ENCODE measurements at places on chromosomes 7 and 10.

DNA sequence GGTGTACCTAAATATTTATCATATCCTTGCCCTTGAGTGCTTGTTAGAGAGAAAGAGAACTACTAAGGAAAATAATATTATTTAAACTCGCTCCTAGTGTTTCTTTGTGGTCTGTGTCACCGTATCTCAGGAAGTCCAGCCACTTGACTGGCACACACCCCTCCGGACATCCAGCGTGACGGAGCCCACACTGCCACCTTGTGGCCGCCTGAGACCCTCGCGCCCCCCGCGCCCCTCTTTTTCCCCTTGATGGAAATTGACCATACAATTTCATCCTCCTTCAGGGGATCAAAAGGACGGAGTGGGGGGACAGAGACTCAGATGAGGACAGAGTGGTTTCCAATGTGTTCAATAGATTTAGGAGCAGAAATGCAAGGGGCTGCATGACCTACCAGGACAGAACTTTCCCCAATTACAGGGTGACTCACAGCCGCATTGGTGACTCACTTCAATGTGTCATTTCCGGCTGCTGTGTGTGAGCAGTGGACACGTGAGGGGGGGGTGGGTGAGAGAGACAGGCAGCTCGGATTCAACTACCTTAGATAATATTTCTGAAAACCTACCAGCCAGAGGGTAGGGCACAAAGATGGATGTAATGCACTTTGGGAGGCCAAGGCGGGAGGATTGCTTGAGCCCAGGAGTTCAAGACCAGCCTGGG is 11.4 kb downstream of the SERPINE1 start:
- DNase-seq = peak; percentile 82

GRCh38 chr10:90179696-90180407 is 478.5 kb downstream of the KIF20B start:
- no peak for DNase-seq

- DNase-seq = no peak
These were observed 150.2 kb upstream of the MEOX2 start for GRCh38 chr7:15836651-15837050.

DNA sequence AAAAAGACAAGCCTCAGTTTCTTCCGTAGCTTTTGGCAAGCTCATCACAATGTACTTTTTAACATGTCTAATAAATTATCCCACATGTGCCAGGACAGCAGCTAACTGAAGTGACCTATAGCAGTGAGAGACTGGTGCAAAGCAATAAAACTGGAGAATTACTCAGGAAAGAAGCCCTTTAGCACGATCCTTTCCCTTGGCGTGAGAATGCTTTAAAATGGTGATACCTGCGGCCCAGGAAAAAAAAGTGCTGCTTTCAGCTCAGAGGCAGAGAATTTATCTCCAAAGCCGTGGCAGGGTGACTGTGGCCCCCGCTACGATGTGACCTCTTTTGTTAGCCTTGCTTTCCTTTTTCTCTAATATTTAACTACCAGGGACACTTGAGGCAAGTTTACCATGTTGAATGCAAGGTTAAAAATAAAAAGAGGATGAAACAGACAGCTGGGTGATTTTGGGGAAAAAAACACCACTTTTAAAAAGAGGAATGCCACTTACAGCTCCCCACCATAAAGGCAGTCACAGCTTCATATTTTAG is 184.0 kb downstream of the FANK1 start:
- DNase-seq = no peak

- no peak for DNase-seq
These were observed 229.3 kb downstream of the IMMP2L start for GRCh38 chr7:111333010-111333409.

DNA sequence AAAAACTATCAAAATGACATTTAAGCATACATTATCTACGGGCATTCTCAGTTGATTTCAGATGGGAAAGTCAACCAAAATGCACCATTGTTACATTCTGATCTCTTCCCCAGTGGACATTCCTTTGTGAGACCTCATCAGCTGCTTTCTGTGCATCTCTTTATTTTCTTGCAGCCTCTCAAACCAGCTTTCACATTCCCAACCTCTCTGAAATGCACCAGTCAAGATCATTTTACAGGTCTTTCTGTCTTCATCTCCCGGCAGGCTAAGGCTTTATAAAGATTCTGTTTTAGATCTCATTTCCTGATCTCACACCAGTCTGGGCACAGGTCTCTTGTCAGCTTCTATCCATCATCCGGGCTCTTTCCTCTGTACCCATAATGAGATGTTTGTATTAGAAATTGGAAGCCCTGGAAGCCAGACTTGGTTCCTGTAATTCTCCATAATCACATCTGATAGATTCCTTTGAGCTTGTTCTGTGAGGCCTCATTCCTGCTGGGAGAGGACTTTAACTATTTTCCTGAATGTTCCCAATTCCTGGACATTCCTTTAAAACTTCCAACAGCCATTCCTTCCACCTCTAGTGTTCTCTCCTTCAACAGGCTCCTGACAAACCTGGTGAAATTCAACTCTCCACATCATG is 44.3 kb upstream of the ARL4A start:
- no peak for DNase-seq

DNA sequence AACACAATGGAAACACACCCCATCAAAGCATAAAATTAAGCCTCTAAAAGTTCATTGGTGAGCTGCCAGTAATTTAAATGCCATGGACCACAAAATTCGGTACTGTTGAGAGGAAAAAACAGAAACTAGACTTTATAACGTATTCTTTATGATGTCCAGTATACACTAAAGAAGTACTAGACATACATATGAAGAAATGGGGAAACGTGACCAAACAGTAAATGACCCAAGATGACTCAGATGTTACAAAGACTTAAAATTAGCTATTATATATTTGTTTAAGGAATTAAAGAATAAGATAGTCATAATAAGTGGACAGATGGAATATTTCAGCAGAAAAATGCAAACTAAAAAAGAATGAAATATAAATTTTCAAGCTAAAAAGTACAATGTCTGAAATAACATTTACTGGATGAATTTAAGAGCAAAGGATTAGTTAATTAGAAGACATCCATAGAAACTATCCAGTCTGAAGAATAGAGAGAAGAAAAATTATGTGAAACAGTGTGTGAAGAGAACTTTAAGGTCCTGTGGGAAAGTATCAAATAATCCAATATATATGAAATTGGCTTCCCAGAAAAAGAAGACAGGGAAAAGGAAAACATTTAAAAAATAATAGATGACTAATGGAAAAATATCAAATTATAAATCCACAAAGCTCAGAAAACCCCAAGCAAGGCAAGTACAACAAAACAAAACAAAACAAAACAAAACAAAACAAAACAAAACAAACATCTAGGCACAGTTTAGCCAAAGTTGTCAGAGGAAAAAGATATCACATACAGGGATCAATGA is 69.4 kb downstream of the SAMD9 start:
- DNase-seq = no peak

DNA sequence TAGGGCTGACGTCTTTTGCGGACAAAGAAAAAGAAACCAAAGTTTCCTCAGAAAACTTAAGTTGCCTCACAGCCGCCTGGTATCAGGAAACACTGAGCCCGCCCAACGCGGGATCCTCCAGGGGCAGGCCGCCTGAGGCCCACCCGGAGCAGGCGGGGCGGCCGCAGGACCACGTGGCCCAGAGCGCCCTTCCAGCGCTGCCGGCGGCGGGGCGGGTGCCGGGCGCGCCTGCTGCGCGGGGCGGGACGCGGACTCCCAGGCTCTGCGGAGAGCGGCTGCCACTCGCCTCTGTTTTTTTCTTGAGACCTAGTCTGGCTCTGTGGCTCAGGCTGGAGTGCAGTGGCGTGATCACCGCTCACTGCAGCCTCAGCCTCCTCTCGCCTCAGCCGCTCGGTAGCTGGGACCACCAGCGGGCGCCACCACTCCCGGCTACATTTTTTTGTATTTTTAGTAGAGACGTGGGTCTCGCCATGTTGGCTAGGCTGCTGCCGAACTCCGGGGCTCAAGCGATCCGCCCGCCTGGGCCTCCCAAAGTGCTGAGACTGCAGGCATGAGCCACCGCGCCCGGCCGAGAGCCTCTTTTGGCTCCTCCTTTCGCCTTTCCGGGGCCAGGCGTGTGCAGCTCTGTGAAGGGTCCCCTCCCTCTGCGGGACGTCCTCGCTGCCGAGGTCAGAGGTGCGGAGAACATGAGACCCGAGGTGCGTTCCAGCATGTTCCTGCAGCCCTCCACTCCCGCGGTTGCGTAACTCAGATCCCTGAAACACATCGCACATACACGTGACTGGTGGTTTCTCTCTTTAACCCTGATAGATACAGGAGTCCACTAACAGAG is 11.6 kb upstream of the HNRNPF start:
- DNase-seq = peak; percentile 82

DNA sequence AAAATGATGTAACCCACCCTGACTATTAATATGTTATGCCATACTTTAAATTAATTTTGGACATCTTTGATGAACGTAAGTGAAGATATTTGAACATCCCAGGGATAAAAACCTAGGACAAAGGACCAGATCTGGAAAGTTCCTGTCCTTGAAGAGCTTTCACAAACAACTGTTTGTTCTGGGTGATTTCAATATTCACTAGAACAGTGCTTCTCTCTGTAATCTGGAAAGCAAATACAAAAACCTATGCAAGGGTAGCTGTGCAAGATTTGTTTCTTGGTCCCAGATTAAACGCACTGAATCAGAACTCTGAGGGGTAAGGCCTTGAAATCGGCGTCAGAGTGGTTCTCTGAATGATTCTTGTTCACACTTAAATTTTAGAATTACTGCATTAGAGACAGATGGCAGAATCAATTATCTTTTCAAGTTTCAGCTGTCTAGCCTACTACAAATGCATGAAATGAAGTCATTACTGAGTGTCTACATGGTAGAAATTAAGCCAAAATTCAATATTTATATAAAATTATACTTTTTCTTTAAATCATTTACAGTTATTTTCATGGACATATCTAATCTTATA is 69.6 kb upstream of the CSTF2T start:
- no peak for DNase-seq

DNA sequence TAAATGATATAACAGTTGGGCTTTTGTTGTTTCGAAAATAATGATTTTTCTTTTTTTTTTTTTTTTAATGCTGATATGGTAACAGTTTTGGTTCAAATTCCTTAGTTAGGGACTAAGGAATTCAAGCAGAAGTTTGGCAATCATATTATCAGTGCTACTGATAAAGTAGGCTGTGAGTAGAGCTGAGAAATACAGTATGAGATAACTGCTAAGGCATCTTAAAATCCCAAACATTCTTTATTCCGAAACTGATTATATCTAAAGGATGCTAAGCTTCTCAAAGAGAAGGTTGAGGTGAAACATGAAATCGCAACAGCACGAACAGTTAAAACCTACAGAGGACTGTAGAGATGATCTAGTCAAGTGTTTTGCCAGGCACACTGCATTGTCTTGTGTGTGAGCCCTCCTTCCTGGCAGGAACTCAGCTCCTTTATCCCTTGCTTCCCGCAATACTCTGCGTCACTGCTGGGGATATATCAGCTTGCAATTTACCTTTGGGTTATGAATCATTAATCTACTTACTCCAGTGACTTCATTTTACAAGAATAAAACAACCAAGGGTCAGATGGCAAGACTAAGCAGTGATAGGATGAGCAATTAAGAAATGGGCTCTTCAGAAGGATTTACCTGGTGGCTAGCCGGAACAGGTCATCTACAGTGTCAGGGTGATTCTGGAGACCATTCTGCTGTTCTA is 36.7 kb downstream of the IRF5 start:
- DNase-seq = no peak

- no peak for DNase-seq
These were observed 348.2 kb downstream of the PTPRN2 start for GRCh38 chr7:158239290-158239981.

- DNase-seq = no peak
These were observed 142.1 kb downstream of the STK31 start for GRCh38 chr7:23852135-23852534.

DNA sequence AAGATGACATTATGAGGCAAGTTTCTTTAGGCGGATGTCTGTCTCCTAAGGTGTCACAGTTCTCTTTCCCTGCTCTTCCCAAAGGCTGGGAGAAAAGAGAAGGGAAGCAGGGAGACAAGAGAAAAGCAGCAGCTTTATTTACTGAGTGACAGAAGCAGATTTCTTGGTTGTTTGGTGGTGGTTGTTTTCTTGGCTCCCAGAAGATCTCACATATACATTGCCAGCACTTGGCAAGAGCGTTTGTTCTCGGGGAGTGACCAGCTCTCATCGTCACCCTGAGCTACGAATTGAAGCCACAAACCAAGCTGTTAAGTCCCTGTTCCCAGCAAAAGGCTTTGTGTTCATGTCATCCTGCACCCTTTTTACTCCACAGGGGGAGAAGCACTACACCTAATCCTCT is 11.4 kb downstream of the CDHR3 start:
- no peak for DNase-seq

DNA sequence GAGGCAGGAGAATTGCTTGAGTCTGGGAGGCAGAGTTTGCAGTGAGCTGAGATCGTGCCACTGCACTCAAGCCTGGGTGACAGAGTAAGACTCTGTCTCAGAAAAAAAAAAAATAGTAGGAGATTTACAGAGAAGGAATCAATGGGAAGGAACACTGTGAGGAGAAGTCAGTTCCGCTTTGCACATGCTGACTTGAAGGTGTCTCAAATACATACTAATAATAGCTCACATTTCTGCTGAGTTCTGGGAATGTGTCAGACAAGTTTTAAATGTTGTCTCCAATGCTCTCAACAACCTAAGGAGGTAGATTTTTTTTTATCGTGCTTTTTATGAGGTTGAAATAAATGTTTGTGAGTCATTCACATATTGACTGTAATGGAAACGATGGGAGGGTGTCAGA is 654.9 kb upstream of the CELF2 start:
- no peak for DNase-seq

DNA sequence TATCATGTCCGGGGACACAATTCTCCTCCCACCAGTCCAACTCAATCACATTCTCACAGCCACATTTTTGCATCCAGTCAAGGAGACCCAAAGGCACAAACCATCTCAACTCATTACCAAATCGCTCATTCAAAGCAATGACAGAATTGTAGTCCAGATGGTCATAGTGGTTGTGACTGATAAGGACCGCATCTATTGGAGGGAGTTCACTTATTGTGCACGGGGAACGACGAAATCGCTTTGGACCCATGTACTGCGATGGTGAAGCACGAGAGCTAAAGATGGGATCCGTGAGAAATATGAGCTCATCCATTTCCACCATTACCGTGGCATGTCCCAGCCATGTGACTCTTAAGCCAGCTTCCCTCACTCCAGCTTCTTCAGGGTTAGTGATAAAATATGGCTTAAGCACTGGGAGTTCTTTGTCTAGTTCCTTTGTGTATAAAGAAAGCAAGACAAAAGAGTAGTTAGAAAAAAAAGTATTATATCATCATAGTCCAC is 29.1 kb downstream of the NAPEPLD start:
- no peak for DNase-seq

GRCh38 chr10:3935141-3935540 is 150.1 kb upstream of the KLF6 start:
- peak; percentile 66 for DNase-seq

- no peak for DNase-seq
These were observed 235.9 kb downstream of the KLF6 start for GRCh38 chr10:3549118-3549517.

DNA sequence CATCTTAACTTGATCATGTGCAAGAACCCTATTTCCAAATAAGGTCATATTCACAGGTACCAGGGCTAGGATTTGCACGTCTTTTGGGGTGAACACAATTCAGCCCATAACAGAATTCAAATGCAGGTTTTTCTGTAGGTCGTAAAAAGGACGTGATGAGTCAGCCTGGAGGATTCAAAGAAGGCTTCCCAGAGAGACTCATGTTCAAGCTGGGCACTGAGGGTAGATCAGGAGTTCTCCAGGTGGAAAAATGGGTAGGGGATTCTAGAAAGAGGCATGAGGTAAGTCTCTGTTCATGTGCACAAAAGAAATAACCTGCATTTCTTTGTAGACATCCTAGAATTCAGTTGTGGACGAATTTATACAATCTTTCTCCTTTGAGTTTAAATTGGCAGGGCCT is 160.4 kb downstream of the RPS24 start:
- no peak for DNase-seq

All from CD4-positive, alpha-beta T cell treated with Interleukin-12 subunit alpha and Interleukin-12 subunit beta, for 1 hour (primary cell).